ENCODE measurements at places on chromosomes 2 and 18.

GRCh38 chr2:180040146-180040925 lies 33.2 kb upstream of the CWC22 start:
- DNase-seq = no peak

- DNase-seq = no peak
Measured at GRCh38 chr2:52861596-52861995, 906.0 kb upstream of the CHAC2 start.

DNA sequence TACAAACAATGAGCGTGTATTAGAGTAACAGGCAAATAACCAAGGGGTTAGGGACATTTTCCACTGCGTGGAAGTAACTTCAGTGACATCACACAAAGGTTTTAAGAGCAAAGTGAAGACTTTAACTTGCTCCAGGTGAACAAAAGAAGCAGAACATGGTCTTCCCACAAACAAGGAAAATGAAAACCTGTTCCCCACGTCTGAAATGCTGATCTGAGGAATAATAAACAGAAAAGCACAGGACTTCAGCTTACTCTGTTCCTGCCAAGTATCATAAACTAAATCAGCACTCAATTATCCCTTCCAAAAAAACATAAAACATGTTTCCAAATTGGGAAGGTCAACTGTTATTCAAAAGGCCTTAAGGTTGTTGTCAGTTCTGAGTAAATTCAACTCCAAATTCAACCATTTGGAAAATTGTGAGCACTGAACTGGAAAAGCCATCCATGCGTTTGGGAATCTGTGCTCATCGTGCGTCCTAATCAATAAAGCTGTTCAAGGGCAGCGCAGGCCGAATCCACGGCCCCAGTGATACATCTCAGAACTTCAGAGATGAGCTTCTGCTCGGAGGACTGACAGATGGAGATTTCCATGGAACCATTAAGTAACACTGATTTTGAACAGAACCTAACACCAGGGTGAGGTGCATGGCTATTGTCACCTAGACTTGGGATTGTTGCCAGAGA lies 7.7 kb upstream of the SNTG2 start:
- no peak for DNase-seq

GRCh38 chr2:204078003-204078698 lies 141.6 kb downstream of the ICOS start:
- no peak for DNase-seq

DNA sequence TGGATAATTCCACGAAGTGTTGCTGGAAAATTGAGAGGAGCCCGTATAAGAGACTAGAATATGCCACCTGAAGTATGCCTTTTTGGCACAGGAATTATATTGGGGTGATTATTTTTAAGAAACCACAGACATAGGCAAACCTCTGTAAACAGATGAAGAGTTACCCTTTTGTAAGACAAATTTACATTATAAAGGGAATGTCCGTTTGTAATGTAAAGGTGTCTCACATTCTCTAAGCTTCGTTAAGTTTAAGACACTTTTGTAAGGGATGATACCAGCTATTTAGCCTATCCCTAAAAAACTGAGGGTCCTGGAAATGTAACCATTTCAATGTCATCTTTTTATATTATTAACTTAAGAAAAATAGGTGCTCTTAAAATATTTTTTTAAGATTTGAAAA lies 432.8 kb upstream of the SYT4 start:
- DNase-seq = no peak

GRCh38 chr2:74690571-74690970 lies 36.5 kb downstream of the SEMA4F start:
- DNase-seq = peak; percentile 11
